ENCODE measurements at places on chromosomes 6 and 20. TPM values are rescaled to one million over a fixed set of nuclear protein-coding genes. Genes with fewer than 3 reads are reported as not detected.

DNA sequence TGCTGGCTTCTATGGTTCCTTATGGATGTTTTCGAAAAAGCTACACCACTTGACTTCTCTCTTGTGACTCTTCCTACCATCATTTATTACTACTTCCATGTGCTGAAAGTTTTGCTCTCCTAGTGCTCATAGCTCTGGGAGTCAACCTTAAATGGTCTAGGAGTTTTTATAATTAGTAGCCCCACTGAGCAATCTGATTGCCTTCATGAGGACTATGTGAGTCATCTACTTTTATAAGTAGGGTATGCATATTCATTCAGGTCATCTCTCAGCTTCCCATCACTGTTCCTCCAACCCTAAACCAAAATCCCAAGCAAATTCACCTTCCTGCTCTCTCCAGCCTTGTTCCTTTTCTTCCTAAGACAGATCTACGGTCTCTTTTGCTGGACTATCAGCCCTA lies 17.4 kb upstream of the FAXC start:
- no peak for DNase-seq

- DNase-seq: no peak
These were observed 1241.1 kb upstream of the EYS start for GRCh38 chr6:66948106-66948505.

- DNase-seq: no peak
These were observed 24.7 kb upstream of the PYGB start for GRCh38 chr20:25223179-25223661.

GRCh38 chr6:102015431-102015830 lies 621.9 kb downstream of the GRIK2 start:
- no peak for DNase-seq

KIAA1755 gene
- total RNA-seq: 4.2 TPM

DNA sequence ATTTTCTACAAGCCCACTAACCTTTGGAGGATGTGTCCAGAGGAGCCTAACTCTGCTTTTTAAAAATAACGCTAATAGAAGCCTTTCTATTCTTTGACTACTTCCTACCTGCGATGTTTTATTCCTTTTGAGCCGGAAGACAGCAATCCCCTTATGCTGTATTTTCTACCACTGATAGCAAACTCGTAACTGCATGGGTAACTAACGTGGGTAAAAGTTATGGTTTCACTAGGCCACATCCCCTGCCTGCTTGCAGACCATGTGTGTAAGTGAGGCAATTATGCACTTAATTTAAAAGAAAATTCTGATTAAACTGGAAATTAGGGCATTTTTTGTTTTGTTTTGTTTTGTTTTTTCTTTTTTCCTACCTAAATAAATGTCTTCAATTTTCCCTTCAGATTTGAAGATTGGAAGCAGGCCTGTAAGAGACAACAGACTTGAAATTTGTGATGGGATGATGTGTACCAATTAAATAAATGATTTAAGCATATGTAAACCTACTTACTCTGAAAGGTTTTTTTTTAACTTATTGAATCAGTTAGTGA lies 931 bp downstream of the UFL1 start:
- DNase-seq: no peak

GRCh38 chr20:63057171-63058117 lies 50.7 kb upstream of the BHLHE23 start:
- no peak for DNase-seq

APOM gene
- total RNA-seq: 1.2 TPM

DNA sequence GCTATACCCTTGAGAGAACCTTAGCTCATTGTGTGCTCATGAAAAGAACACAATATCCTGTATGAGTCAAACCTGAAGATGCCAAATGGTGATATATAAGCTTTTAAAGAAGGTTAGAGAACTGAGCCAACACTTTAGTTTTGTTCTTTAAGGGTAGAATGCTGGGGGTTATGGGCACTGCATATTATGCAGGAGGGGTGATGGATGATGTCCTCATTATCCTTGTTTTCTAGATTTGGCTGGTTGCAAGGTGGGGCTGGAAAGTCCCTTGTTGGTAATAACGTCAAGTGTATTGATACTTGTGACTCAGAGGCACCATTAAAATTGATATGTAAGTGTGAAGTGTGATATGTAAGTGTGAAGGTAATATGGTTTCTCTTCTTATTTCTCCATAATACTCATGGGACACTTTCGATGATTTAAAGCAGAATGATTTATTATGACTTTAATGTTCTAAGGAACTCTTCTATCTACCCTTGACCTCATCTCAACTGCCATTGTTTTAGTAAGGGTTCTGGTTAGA lies 113.7 kb upstream of the DTNBP1 start:
- DNase-seq: no peak

CAGE1 gene
- not detected for total RNA-seq

HTR1E gene
- total RNA-seq: not detected

GRCh38 chr6:33783781-33784520 lies 5.0 kb downstream of the LEMD2 start:
- no peak for DNase-seq

SLC35F1 gene
- 1.1 TPM for total RNA-seq

ADAM33 gene
- total RNA-seq: 9.7 TPM

- DNase-seq: no peak
These were observed 158.6 kb downstream of the LAMP5 start for GRCh38 chr20:9672981-9673380.

- no peak for DNase-seq
These were observed 230.1 kb upstream of the MOCS1 start for GRCh38 chr6:40164345-40164755.
